ENCODE measurements at places on chromosomes 7 and 10.

- DNase-seq = peak; percentile 43
Observed at GRCh38 chr10:48885376-48885775, 54.3 kb downstream of the LRRC18 start.

DNA sequence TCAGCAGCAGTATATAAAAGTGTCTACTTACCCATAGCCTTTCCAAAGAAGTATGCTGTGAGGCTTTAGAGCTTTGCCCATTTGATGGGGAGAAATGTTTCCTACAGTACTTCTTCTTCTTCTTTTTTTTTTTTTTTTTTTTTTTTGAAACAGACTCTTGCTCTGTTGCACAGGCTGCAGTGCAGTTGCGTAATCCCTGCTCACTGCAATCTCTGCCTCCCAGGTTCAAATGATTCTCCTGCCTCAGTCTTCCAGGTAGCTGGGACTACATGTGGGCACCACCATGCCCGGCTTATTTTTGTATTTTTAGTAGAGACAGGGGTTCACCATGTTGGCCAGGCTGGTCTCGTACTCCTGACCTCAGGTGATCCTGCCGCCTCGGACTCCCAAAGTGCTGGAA is 101.7 kb upstream of the TMEM26 start:
- peak; percentile 27 for DNase-seq

DNA sequence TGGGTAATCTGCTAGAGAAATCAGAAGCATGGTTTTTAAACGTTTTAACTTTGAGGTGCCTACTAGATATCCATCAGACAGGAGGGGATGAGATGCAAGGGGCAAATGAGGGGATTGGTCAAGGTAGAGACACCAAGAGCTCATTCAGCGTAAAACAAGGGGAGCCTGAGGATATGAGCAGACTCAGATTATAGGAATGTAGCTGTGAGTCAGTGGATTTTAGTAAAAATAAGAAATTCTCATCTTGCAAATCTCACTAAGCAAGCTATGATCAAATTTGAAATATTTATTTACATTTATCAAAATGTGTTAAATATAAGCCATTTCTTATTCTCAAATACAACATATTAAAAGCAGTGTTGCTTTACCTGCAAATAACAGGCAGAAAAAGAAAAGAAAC is 21.4 kb upstream of the TFEC start:
- no peak for DNase-seq

GRCh38 chr7:73730485-73730884 is 8.1 kb downstream of the ABHD11 start:
- DNase-seq = no peak

DNA sequence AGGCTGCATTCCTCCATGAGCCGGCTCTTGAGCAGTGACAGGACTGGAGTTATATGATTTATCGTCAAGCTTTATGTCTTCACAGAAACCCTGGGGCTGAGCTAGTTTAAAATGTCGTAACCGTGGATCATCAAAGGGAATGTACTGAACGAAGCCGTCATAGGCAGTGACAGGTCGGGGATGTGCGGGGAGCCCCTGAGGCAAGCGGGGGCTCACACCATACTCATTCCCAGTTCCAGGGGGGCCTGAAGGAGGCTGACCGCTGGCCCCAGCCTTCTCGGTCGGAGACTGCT is 30.7 kb downstream of the JCAD start:
- DNase-seq = no peak

DNA sequence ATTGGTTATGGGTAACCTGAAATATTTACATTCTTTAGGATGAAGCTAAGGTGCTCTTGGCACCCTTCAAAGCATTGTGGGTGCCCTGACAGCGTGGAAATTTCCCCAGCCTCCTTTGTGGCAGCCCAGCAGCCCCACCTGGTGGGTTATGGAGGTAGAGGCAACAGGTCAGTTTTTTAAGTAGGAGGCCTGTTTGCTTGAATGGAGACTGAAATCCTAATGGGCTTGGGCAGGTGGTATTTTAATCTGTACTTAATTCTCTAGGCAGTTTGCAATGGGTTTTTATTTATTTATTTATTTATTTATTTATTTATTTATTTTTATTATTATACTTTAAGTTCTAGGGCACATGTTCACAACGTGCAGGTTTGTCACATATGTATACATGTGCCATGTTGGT is 139.4 kb downstream of the EPC1 start:
- peak; percentile 68 for DNase-seq

- no peak for DNase-seq
Observed at GRCh38 chr10:9175200-9175599, 1120.7 kb downstream of the GATA3 start.

GRCh38 chr7:79893991-79894390 is 240.6 kb upstream of the GNAI1 start:
- DNase-seq = no peak

DNA sequence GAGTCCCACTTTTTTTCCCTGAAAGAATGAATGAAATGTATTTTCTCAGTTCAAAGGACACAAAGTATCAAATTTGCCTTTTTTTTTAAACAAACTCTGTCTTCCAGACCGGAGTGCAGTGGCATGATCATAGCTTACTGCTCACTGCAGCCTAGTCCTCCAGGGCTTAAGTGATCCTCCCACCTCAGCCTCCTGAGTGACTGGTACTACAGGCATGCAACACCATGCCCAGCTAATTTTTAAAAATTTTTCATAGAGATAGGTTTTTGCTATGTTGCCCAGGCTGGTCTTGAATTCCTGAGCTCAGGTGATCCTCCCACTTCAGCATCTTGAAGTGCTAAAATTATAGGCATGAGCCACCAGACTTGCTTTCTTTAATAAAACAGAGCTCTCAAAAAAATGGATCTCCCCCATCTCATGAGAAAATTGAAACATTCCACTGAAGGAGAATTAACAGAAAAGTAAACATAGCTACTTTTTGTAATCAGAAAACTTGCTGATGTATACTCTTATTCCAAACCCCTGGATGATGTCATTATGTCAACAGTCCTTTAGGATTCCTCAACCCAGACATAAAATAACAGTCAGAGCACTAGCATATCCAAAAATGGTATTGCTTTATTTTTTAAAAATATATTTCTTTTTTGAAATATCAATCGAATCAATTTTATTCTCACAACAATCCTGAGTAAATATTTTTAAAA is 12.3 kb upstream of the TRDMT1 start:
- no peak for DNase-seq

DNA sequence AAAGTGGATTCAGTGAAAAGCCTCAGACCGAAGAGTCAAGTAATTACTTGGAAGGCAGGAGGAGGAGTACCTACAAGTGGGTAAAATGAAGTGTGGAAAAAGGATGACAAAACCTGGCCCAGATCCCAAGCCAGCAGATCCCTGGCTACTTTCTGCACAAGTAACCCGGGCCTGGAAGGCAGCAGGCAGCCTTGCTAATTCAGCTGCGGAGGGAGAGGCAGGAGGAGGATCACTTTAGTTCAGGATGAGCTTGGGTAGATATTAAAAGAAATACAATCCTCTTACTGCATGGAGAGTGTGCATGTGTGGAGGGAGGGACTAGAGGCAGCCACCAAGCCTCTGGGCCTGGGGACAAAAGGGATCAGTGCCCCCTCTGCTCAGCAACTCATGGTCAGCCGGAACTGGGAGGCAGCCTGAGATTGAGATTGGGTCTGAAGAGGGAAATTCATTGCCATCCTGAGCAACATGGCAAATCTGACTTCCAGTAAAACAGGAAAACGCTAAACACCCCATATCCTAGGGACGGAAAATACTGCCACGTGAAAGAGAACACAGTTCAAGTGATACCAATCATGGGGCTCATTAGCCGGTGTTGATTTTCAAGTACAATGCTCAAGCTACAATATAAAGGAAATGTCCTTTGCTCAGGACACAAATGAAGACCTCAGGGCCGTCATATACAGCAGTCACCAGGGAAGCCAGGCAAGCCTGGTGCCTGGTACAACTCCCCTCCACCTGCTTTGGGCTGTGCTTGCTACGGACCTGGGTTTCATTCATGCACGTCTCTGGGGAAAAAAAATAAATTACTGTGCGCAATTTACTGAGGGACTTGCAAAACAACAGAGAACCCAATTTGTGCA is 1.3 kb downstream of the AMPH start:
- DNase-seq = no peak

Data from hematopoietic multipotent progenitor cell treated with erythropoietin and hydrocortisone succinate and interleukin-3 and kit ligand, for 4 days (in vitro differentiated cells).